ENCODE measurements at places on chromosomes 2 and 18.

DNA sequence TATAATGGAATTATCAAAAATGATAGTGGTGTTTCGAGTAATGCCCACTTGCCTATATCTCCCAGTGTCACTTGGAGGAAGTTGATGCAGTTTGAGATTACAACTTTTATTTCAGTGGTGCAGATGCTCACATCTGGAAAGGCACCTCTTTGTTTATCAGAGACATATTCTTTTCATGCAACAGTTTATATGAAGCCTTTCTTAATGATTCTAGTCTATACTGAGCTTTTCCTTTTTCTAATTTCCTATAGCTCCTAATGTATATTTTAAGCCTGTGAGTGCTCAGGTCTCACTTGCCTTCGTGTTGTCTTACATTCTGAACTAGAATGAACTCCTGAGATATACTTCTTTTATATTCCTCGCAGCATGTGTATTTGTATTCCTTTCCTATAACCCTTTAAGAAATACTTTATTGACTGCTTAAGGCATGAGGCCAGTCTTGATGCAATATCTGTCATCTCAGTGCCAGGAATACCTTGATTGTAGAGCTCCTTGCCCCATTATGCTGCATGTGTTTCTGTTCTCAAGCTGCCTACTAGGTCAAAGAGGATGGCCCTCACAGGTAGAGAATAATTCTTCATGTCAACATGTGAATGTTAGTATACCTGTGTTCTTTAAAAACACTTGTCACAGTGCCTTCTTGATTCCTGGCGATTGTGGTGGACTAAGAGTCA is 52.6 kb downstream of the VRK2 start:
- DNase-seq = no peak

- no peak for DNase-seq
These were observed 49.7 kb downstream of the APOB start for GRCh38 chr2:20994130-20994529.

DNA sequence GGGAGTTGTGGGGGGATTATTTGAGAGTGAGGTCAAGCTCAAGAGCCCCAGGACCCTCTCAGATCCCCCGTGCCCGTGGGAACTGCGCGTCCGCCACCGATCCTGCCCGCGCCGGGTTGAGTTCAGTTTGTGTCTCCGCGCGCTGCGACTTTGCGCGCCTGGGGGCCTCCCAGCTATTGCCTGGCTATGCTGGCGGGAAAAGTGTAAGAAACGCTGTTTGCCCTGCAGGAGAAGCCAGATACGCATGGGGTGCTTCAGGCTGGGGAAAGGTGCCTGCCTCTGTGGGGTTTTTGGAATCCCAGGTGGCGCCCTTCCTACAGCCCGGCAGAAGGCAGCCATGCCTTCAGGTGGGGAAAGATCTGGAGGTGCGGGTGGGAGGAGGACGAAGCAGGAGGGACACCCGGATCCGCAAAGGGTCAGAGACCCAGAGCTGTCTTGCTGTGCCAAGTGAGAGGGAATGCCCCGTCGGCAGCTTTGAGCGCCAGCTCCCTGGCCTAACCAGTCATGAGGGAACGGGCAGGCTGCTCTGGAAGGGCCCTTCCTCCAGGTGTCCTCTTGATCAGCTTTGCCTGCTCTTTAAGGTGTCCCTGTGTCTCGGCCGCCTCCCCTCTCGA is 22.5 kb downstream of the TEX44 start:
- no peak for DNase-seq

DNA sequence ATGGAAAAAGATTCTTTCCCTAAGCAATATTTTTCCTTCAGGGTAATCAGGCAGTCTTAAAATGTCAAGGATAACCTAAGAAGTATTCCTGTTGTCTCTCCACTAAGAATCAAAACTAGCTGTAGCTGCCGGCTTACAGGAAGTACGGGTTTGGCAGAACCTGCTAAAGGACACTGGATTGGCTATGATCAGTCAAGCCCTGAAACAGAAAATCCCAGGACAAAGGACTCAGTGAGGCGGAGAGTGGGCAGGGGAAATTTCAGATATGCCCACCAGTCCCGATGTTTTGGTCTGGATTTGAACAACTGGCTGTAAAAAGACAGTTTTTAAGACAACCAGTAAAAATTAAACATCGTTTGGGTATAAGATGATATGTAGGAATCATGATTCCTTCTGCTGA is 155.7 kb downstream of the HDAC4 start:
- DNase-seq = no peak

GRCh38 chr2:62305421-62306176 is 109.7 kb downstream of the B3GNT2 start:
- DNase-seq = no peak

DNA sequence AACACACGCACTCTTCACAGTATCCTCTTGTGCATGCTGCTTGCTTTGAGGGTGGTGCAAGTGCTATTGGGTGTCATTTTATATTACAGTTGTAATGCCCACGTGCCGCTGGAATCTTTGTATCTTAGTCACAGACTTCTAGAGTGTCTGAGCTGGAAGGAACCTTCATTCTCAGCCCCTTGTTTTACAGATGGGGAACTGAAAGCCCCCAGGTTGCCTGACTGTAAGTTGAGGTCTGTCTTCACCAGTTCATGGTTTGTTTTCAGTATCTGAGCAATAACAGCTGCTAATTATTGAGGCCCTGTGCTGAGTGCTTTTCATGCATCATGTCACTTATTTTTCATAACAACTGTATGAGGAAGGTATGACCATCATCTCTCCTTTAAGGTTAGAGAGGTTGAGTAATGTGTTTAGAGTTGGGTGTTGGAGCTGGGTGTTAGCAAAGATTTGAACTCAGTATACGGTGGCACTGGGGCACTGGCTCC is 77.0 kb downstream of the PRKCE start:
- no peak for DNase-seq

- DNase-seq = no peak
These were observed 35.8 kb upstream of the AFF3 start for GRCh38 chr2:100178085-100178788.

GRCh38 chr2:130834091-130834930 is 2.4 kb upstream of the ARHGEF4 start:
- no peak for DNase-seq

- no peak for DNase-seq
These were observed 30.6 kb upstream of the PPP3R1 start for GRCh38 chr2:68282811-68283418.

GRCh38 chr2:226578879-226579278 is 220.7 kb downstream of the IRS1 start:
- DNase-seq = no peak

GRCh38 chr2:60453301-60453700 is 100.2 kb downstream of the BCL11A start:
- DNase-seq = no peak

DNA sequence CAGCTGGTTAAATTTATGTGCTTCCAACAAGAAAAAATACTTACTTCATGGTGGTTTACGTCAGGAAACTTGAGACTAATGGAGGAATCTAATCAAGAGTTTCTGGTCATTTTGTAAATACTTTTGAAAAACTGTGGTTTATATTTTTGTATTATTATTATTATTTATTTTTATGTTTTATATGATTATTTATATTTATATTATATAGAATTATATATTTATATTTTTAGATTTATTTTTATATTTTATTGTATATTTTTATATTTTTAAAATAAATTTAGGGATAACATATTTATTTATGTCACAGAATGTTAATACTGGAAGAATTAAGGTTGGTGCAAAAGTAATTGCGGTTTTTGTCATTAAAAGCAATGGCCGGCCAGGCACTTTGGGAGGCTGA is 474.5 kb upstream of the DDX18 start:
- no peak for DNase-seq

DNA sequence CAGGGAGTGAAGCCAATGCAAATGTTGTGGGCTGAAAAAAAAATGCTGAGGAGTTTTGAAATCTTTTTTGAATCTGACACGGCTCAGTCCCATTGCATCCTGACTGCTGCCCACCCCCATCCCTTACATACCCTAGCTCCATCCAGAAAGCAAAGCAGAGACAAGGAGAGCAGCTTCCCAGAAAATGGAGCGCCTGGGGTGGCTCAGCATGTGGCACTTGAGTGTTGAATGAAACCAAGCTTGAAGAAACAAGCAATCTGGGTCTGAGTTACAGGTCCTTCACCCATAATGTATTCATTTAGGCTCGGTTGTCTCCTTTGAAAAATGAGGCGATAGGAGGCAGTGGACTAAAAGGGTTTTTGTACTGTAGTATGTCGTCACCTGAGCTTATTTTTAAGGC is 244.2 kb upstream of the ACVR2A start:
- DNase-seq = no peak

GRCh38 chr2:238085899-238086298 is 14.2 kb upstream of the ESPNL start:
- no peak for DNase-seq

DNA sequence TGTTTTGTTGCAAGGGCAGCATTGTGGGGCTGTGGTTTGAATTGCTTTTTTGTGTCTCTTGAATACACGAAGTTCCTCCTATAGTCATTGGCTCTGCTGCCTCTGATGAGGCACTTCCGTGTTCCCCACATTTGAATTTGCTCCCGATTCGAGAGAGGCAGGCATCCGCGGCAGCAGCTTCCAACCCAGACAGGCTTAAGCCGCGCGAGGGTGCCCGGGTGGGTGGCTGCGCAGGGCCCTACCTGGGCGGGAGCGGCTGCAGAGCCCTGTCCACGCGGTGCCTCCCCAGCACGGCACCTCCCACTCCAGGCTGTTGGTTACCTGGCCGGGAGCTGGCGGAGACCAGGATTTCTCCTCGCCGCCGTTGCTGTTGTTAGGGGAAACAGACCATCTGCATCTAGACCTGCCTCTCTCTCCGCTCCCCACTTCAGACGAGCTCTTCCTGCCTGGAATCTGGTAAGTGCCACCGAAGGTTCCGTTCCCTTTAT is 151.3 kb downstream of the NEDD4L start:
- DNase-seq = no peak

DNA sequence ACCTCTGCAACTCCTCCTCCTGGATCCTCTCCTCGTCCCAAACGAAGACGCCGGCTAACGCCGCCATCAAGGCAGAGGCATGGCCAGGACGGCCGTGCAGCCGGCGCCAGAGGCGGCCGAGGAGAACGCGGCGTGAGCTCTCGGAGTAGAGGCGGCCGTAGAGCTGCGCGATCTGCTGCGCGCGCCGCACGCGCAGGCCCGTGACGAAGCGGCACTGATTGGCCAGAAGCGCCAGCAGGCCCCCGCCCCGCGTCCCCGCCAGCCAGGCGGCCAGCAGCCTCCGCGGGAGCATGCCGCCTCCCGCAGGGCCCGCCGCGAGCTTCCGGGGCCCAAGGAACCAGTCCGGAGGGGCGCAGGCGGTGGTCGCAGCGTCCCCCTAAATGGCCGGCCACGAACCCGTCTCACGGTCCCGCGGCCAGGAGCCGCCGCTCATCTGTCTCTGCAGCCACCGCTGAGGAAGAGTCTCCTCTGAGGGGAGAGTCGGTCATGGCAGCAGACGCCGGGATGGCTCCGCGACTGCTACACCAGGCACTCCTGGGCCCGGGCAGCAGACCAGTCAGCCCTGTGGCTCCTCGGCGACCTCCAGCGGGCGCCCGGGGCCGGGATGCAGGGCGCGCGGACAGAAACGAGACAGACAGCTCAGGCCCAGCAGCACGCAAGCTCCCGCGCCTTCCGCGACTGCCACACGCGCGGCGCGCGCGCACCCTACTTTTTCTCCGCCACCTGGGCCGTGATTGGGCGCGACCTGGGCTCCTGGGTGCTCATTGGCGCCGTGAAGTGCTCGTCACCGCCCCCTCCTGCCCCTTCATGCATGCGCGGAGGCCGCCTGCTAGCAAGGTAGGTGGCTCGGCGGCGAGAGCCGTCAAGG is at the start of gene STARD7:
Gene STARD7, minus strand, starts transcription at position 685 of the 868 bp plus-strand sequence. Its CDS starts 393 bp downstream, at position 292.
- DNase-seq = peak; percentile 95

DNA sequence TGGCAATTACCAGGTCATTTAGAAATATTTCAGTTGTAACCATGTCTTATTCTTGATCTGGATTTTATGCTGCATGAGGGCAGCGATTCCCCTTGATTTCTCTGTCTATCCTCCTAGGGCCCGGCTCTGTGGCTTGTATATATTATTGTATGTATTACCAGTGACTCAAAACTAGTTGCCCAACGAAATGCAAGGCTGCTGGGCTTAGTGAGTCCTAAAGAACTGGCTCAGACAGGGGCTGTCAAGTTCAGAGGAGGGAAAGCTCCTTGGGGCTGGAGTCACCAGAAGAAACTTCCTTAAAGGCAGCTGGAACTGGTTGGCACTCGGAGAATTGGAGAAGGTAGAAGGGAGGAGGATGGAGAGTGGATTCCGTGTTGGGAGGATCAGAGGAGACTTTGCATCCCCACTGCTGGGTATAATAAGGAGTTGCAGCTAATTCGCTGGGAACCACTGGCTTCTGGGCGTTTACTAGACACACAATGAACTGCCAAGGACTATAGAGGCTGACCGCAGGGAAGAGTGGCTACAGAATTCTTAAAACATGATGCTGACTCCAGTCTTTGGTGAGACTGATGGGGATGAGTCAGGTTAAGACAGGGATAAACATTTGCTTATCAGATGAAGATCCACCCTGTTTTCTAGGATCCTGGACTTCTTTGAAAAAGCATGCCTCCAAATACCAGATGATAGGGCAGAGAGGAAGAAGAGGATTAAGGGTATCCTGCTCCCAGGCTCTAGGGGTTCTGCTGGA is 104.3 kb downstream of the PRKCE start:
- no peak for DNase-seq

- no peak for DNase-seq
These were observed 85.6 kb downstream of the NCOA1 start for GRCh38 chr2:24576617-24577016.

GRCh38 chr18:9249254-9249653 is 85.3 kb upstream of the TWSG1 start:
- no peak for DNase-seq

GRCh38 chr2:182906454-182906853 is 40.0 kb upstream of the FRZB start:
- no peak for DNase-seq

DNA sequence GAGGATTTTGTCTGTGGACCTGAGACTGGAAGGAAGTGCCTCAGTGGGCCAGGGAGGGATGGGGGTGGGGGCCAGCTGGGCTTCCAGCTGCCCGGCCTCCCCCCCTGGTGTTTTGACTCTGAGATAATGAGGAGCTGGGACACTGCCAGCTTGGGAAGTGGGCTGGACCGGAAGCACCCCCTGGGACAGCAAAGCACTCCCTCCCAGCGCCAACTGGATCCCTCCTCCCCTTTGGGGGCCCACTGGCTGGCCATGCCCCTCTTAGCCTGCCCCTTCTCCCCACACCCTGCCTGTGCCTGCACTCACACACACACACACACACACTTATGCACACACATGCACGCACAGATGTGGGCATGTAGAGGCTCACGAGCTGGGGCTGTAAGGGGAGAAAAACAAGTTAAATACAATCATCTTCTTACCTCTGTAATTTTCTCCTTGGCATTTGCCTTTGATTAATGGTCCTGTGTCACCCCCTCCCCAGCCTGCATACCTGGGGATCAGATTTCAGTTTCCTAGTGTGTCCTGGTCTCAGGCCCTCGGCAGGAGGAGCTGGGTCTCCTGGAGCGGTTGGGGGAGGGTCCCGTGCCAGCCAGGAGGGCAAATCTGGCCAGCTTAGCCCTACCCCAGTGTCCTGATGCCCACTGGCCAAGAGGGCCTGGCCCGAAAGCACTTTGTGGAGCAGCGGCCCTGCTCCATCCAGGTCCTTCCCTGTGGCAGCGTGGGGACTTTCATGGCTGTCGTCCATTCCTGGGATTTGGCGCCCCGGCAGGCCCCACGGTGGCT is 3.6 kb downstream of the ITM2C start:
- no peak for DNase-seq

- no peak for DNase-seq
These were observed 84.9 kb downstream of the BCL11A start for GRCh38 chr2:60468382-60469085.
